Cardiac septum (tissue), 1 donor: ENCODE measurements at places on chromosomes 2 and 18. TPM values are rescaled to one million over a fixed set of nuclear protein-coding genes. Genes with fewer than 3 reads are reported as not detected.
A peak's percentile ranks its signal among the peaks of the same experiment; 100 is the strongest.

DNA sequence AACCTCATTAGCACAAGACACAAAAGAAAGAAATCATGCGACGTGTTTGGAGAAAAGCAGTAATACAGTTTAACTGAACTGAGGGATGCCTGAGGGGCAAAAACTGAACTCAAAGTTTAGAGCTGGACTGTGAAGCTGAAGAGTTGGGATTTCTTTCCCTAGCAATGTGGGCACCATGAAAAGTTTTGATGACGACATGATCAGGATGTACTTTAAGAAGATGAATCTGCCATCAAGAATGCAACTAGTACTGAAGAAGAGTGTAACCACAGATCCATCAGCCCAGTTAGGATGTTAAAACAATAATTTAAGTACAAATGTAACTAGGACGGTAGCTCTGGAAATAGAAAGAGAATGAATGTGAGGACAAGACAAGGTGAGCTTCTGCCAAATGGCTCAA is 196.2 kb downstream of the VWC2L start:
- DNase-seq, result no peak

GRCh38 chr2:224058048-224058775 is 19.1 kb upstream of the SERPINE2 start:
- no peak for DNase-seq

GRCh38 chr2:104755026-104755878 is 98.7 kb upstream of the POU3F3 start:
- DNase-seq, result no peak

IL1F10 gene
- total RNA-seq, result not detected

DNA sequence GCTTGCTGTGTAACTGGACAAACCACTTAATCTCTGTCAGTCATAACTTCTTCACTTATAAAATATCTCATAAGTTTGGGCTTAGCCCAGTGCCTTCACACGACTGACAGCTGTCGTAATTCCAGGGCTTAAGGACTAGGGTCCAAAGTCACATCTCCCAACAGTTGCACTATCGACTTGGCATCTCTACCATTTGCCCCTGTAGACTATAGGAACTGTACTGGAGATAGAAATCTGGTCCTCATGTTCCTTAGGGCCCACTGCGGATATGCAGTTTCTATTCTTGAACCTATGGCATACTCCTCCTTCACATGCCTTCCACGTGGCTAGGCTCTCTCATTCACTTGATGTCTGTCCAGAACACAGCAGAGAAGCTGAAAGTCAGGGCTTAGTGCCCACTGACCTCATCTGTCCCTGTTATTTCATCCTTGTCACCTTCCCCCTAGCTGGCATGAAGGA is 2.7 kb downstream of the ABHD1 start:
- DNase-seq, result no peak

DNA sequence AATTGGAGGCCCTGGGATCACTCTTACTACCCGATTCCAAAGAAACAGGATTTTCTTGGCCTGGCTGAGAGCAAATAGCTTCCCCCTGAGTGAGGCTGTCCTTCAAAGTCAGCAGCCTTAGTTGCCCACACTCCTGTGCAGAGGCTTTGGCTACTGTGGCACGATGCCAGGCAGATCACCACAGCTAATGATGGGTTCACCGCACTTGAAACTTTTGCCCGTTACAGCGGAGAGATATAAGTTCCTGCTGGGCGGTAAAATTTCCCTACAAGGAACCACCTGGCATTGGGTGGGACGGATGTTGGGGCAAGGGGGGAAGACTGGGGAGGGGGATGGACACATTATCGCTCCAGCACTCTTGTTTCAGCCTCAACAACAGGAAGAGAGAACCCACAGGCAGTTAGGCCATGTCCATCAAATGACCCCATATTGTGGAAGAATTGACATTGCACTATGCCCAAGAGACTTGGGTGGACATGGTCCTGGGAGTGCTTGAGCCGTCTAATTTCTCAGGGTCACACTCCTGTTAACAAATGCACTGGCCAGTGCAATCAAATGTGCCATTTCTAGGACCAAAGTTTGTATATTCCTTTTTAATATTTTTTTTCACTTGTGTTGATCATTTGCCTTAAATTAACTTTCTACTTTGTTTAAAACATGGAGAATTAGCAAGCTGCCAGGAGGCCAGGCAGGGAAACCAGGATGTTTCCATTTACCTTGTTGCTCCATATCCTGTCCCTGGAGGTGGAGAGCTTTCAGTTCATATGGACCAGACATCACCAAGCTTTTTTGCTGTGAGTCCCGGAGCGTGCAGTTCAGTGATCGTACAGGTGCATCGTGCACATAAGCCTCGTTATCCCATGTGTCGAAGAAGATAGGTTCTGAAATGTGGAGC is 4.4 kb downstream of the IL1B start:
- no peak for DNase-seq

PDCL3 gene
- 26.7 TPM for total RNA-seq

CCBE1 gene
- total RNA-seq, result 0.05 TPM

DNA sequence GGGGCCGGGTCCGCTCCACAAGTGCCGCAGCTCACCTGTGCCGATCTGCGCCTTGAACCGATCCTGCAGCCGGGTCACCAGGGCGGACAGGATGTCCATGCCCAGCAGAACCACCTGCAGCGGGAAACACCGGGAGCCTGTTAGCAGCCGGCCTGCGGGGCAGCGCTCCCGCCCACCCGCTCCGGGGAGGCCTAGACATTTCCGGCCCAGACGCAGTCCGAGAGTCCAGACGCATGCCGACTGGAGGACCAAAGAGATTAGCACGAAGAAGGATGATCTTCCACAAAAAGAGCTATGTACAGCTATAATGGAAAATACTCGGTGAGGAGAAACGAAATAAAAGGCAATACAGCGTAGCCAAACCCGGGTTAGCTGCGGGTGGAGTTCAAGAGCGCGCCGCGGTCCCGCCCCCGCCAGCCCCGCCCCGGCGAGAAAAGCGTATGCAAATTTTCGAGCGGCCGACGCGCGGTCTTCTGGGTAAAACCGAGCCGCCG is 421 bp upstream of the RNU4ATAC start:
- peak; percentile 92 for DNase-seq

DNA sequence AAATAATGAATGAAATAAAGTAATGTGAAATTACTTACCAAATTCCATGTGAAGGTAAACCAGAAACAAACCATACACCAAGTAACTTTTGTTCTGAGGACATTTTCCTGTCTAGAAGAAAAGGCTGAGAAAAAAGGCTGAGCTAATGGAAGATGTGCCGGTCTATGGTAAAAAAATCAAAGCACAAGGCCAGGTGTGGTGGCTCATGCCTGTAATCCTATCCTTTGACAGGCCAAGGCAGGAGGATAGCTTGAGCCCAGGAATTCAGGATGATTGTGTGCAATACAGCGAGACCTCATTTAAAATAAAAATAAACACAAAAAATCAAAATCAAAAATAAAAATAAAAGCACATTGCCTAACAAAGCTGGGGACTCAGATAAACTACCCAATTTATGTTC is 6.7 kb downstream of the ORC4 start:
- no peak for DNase-seq

TNS1 gene
- total RNA-seq, result 870 TPM

GAREM1 gene
- total RNA-seq, result 10.0 TPM

DNA sequence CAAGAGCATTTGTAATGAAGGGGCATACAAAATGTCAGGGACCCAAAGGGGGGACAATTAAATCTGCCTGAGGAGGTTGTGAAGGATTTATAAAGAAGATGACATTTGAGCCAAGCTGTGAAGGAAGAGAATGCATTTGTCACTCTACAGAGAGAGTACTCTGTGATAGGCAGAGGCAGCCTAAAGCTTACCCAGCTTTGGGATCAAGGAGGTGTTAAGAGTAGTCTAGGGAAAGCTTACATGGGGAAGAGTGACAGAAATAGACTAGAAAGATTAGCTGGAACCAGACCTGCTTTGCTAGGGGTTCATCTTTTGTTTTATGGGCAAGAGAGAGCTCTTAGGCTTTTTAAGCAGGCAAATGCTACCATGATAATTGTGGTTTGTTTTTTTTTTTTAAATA is 169.1 kb upstream of the CYP26B1 start:
- DNase-seq, result no peak

DNA sequence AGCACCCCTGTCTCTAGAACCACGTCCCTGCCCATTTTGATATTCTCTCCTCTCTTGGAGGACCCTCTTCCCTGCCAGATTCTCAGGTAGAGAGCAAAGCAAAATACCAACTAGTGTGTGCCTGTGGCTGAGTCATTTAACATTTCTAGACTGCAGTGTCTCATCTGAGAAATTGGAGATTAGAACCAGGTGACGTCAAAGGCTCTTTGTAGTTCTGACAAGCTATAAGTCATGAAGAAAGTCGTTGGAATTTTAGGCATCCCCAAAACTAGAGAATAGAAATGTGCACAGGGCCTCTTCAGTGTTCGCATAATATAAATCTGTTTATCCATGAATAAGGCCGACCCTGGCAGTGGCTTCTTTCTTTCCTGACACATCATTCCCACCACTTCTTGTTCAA is 74.4 kb upstream of the TANC1 start:
- DNase-seq, result no peak

DNA sequence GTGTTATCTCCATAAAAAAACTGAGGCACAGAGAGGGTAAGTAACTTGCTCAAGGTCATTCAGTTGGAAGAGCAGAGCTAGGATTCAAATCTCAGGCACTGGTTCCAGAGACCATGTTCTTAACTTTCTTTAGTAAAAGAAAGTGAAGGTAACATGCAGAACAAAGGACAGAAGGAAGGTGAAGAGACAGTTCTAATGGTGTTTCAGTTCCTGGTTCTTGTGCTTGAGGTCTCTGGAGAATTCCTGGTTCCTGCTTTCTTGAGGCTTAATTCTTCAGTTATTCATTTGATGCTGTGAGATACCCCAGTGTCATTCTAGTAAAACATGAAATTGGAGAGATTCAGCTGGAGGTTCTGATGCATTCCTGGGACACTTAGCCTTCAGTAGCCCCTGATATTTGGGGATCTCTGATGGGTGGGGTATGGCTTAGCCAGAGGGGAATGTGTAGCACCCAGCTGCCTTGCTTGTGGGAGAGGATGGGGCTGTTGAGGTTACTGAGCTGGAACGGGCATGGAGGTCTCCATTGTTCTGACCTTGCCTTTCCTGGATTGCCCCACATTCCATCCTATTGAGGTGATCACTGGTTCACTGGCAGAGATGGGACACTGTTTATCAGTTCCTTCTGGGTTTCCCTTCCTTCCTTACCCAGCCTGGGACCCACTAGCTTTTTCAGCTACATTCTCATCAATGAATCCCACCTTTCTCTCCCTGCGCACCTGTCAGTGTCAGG is 46.8 kb downstream of the SEMA4F start:
- DNase-seq, result no peak

FANCL gene
- 11.4 TPM for total RNA-seq

DNA sequence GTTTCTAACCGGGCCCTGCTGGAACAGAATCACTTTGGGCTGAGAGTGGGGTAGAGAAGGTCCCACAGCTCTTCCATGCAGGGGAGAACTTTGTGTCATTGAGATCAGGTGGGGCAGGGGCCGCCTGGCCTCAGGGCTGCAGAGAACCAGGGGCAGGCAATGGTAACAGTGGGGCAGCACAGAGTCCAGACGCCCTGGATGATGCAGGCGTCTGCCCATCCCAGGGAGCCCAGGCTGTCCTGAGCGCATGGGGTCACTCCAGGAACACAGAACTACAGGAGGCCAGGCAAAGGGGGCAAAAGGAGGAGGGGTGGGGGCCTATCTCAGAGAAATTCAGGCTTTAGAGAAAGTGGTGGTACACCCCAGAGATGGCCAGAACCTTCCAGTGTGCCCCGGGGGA is 121.3 kb downstream of the NDUFA10 start:
- peak; percentile 62 for DNase-seq

VAMP5 gene
- total RNA-seq, result 27.9 TPM

TLX2 gene
- total RNA-seq, result not detected

DNA sequence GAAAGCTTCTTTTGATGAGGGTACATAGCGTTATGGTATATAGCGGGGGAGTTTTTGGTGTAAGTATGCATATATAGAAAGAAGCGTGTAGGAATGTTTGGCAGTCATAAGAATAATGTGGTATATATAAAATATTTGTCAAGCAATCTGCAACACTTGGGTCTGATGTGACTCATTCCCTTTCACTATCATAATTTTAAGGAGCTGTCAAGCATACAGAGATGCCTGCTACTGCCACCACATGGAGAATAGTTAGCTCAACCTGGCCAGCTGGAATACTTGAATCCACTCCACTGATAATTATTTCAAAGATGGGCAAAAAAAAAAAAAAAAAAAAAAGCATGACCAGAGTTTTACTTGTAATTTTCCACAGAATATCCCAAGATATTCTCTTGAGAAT is 559.8 kb upstream of the REG3G start:
- no peak for DNase-seq

MERTK gene
- total RNA-seq, result 5.8 TPM

DNA sequence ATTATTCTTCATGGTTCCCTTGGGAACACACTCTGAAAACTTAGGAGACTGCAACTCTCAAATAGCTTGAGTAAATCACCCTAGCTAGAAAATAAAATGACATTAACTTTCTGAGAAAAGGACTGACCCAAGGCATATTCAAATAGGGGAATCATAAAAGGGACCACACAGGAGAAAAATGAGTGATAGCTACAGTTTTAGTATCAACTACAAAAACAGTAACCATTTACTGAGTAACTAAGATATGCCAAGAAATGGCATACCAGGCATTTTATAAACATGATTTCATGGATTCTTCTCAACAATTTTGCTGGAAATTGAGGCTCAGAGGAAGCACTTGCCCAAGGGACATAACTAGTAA is 84.5 kb downstream of the AFF3 start:
- DNase-seq, result no peak

GRCh38 chr2:196530910-196531309 is 108.6 kb upstream of the CCDC150 start:
- DNase-seq, result no peak

DNA sequence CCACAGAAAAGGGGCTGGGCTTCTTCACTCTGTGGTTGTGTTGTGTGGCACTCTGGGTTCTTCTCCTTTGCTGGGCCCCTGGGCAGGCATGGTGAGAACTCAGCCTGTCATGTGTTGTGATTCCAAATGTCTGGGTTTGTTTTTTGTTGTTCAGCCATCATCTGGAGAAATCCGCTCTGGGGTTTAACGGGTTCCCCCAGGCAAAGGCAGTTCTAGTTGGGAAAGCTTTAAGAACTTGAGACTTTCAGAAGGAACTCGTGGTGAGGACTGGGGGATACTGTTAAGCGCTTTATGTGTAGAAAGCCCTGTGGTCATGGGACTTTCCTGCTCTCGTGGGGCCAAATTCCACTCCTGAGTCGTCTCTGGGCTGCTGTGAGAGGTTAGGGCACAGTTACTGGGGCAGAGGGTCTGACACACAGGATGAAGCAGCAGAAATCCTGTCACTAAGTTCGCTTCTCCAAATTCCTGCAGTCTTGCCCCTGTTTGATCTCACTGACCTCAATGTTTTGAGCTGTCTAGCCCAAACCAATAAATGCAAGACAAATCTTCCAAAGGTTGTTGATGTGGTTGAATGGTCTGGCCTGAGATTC is 87.7 kb downstream of the RAPGEF4 start:
- DNase-seq, result no peak

CHRNA1 gene
- total RNA-seq, result 0.94 TPM

DNA sequence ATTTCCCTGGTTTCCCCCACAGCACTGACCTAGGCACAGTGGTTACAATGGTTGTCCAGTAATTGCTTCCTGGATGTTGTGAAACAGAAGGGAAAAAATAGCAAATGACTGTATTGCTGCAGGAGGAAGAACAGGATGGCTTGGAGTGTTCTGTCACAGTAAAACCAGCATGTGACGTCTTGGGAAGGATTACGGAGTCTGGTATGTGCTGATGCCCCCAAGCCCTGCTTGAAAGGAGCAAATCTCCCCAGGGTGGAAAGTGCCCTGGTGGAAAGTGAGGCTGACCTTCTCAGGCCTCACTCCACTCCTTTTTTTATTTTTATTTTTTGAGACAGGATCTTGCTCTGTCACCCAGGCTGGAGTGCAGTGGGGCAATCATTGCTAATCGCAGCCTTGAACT is 7.8 kb downstream of the RAB11FIP5 start:
- peak; percentile 41 for DNase-seq

CHRND gene
- total RNA-seq, result 0.11 TPM
